ENCODE measurements at places on chromosomes 12 and 14.

- no peak for DNase-seq
Measured at GRCh38 chr12:111607239-111607638, 8.1 kb upstream of the ATXN2 start.

GRCh38 chr12:102427543-102427941, 52.8 kb downstream of the IGF1 start:
- DNase-seq: peak; percentile 36

- no peak for DNase-seq
Measured at GRCh38 chr12:56160193-56160763, 2.1 kb downstream of the MYL6 start.

DNA sequence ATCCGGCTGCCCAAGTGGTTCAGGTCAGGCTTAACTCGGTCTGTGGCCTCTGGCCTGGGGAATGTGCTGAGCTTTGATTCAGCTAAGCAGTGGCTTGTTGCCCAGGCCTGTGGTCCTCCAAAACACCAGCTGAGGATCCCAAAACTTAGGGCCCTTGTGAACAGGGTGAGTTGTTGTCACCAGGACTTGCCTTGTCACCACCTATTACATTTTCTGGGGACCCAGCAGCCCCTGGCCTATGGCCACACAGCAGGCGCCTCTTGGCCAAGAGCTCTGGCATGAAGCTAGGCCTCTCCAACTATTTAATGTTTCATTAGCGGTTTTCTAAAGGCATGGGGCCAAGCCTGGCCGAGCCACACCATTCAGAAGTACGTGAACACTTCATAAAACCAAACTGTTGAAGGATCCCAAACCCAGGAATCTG, 343.7 kb downstream of the CACNA1C start:
- DNase-seq: peak; percentile 65

DNA sequence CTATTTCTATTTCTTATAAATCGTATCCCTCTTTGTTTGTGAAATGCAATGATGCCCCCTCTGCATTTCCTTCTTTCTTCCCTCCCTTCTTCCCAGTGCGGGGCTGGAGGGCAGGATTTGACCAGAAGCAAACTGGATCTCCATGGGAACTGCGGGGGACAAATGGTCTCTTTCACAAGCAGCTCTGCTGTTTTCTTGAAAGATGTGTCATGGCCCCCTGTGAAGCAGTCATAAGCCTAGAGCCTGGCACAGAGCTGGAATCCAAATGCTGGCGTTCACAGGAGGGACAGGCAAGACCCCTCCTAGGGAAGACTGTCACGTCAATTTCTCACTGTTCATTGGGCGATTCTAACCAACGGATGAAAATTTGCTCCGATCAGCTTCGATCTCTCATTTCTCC, 203.5 kb upstream of the NOS1 start:
- DNase-seq: no peak

DNA sequence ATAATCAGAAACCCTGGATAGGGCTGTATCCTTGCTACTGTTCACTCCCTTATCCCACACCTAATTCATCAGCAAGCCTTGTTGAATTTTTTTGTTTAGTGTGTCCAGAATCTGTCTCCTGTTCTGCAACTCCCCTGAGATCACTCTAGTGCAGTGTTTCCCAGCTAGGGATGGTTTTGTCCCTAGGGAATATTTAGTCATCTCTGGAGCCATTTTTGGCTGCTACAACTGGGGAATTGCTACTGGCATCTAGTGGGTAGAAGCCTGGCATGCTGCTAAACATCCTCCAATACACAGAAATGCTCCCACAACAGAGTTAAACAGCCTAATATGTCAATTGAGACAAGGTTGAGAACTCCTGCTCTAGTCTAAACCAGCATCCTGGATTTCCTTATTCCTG, 248.0 kb downstream of the NPAS3 start:
- no peak for DNase-seq

DNA sequence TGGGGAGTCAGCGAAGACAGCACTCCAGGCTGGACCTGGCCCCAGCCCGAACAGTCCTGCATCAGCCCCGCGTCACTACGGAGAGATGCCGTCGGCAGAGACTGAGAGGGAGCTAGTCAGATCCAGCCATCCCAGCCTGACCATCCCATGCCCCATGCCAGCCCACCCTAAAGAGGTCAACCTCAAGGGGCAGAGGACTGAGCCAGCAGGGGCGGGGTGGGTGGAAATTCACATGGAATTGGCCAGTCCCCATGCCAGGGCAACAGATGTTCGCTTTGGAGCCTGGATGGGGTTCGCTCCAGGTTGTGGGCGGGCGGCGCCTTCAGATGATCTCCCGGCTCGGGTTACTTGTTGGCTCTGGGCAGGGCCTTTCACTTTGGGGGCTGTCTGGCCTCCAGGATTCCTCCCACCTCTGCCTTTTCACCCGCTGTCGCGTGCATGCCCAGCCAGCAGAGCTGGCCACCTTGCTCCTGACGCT, 154.3 kb downstream of the TSPAN9 start:
- DNase-seq: peak; percentile 80

DNA sequence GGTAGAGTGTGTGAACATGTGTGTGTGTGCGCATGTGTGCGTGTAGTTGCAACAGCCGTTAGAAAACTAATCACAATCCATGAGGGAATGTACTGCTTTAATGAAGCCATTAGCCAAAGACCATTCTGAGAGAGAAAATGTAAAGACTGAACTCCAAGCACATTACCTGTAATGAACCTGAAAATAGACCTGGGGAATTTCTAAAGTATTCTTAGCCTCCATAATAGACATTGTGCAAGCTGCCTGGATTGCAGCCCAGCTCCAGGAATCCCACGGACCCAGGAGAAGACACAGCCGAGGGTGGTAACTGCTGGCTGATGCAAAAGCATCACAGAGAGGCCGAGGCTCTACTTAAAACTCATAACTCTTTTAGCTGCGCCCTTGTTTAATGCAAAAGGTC, 156.6 kb downstream of the SLC15A4 start:
- no peak for DNase-seq

DNA sequence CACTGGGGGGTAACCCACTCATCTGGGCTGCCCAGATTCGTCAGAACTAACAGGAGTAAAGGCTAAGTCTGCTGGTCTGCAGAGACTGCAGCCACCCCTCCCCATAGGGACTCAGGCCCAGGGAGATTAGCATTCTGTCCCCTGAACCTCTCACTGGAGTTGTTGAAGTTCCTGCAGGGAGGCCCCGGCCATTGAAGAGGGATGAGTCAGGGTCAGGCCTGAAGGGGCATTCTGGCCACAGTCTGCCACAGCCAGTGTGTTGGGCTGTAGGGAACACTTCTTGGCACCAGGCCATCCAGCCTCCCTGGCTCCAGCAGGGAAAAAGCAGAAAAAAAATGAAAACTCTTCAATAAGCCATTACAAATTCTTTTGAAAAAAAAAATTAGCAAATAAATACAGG, 35.3 kb downstream of the KLRK1 start:
- peak; percentile 26 for DNase-seq

- DNase-seq: no peak
Measured at GRCh38 chr14:24888532-24888931, 161.4 kb downstream of the STXBP6 start.

DNA sequence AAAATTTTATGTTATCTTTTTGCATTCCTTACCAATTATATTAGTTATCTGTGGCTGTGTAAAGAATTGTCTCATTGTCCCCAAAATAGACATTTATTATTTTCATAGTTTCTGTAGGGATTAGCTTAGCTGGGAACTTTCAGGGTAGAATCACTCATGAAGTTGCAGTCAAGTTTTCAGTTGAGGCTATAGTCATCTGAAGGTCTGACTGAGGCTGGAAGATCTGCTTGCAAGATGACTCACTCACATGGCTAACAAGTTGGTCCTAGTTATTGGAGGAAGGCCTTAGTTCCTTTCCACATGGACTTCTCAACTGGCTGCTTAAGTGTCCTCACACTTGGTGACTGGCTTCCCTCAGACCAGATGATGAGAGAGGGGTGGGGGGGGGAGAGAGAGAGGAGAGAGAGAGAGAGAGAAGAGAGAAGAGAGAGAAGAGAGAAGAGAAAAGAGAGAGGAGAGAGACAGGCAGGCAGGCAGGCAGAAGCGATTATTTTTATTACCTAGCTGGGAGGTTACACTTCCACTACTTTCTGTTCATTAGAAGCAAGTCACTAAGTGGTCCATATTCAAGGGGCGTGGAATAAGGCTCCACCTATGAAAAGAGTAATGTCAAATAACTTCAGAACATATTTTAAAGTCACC, 6.4 kb downstream of the AP5M1 start:
- no peak for DNase-seq

GRCh38 chr12:59980476-59980875, 384.6 kb downstream of the SLC16A7 start:
- no peak for DNase-seq

GRCh38 chr12:51951843-51952722, 584 bp downstream of the ACVR1B start:
- peak; percentile 58 for DNase-seq

DNA sequence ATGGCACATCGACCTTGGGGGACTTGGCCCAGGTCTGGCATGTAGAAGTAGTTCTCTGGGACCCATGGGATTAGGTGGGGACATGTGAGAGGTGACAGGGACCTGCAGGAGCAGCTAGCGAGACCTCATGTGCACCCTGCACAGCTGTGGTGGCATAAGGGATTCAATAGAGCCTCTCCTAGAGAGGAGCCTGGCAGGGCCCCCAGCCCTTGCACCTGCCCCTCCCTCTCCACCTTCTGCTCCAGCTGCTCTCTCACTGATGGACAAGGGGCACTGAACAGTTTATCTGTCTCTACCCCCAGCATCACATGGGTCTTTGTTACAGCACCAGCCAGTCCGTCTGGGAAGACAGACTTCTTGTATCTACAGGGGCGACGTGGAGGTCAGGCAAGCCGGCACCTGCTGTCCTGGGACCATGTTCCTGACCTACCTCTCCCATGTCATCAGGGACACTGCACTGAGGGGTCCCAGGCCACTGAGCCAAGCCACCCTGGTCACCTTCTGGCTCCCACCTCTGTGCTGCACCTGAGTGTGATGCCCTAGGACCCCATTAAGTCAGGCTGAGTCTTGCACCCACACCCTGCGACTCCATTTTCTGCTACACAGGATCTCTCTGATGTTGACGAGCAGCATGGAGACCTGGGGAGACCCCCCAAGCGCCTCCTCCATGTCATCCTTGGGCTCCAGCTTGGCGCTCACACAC, 32.6 kb downstream of the DDX11 start:
- DNase-seq: no peak

DNA sequence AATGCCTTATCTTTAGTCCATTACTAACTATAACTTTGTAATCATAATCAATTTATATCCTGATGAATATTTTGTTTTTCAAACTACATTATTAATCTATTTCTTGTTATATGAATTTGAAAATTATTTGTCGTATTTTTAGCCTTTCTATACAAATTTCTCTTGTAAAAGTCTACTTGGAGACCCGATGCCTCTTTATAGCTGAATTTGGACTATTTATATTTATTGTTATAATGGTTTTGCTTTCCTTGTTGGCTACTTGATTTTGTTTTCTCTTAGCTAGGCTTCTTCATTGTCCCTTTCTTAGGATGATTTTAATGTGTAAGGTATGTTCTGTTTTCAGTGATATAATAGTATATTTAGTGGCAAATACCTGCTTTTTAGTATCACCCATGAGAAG, 89.5 kb upstream of the RFLNA start:
- DNase-seq: no peak

GRCh38 chr14:99177886-99178835, 93.8 kb downstream of the BCL11B start:
- DNase-seq: no peak

DNA sequence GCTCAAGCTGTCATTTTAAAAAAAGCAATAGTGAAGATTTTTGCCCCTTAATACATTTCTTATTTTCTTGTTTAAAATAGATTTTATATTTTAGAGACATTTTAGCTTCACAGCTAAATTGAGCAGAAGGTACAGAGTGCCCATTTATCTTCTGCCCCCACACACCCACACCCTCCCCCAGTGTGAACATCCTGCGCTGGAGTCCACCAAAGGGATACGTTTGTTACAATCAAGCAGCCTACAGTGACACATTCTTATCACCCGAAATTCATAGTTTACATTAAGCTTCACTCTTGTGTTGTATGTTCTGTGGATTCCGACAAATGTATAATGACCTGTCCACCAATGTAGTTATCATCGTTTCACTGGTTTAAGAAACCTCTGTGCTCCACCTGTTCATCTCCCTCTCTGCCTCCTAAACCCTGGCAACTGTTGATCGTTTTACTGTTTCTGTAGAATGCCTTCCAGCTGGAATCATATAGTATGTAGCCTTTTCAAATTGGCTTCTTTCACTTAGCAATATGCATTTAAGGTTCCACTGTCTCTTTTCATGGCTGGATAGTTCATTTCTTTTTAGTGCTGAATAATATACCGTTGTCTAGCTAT, 91.0 kb upstream of the TRAF3 start:
- no peak for DNase-seq

DNA sequence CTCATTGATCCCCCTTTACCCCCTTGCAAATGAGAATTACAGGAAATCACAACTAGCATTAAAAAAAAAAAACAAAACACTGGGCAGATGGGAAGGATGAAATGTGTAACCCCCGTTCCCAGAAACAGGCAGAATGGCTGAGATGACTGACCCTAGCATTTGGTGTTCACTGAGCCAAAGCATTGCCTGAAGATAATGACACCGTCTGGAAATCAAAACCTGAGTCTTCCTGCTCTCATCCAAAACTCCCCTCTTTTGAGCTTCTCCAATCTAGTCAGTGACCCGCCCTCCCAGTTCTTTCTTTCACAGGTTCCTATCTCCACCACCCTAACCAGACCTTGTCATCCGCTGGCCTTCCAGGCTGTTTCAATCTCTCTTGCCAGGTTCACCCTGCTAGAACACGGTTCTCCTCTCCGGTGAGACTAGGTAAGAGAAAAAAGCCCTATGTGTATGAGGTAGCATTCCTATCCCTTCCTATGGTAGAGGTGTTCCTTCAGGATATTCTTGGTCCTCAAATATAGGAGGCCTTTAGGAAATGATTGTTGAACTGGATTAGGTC, 21.3 kb downstream of the SUSD6 start:
- no peak for DNase-seq

- peak; percentile 74 for DNase-seq
Measured at GRCh38 chr14:96001866-96002497, 37.2 kb upstream of the C14orf132 start.

DNA sequence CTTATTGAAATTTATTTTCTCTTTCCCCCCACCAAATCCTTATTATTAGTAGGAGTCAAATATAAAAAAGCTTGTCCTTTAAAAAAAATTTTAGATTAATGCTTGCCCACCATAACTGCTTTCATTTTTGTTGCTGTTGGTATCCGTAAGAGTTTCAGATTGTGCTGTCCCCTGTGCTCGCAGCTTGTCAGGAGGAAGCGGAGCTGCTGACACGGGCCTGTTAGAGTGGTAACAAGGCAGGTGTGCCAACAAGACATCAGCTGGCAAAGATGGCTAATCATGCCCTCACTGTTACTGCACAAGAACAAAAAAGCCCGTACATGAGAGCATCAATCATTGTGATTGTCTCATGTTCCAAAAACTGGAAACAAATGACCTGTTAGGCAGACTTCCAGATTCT, 148.4 kb downstream of the ALG10B start:
- DNase-seq: no peak

- no peak for DNase-seq
Measured at GRCh38 chr12:99195474-99195873, 452.1 kb upstream of the GARIN6 start.

GRCh38 chr12:9721394-9722092, 11.4 kb downstream of the CLECL1 start:
- no peak for DNase-seq

- peak; percentile 73 for DNase-seq
Measured at GRCh38 chr14:104967386-104968152, 10.6 kb downstream of the AHNAK2 start.

Measured in femur (tissue), 1 donor.